Activated naive CD8-positive, alpha-beta T cell treated with anti-CD3 and anti-CD28 coated beads for 36 hours (primary cell): ENCODE measurements at places on chromosomes 5 and 9. TPM values are rescaled to one million over a fixed set of nuclear protein-coding genes. Genes with fewer than 3 reads are reported as not detected.
A peak's percentile ranks its signal among the peaks of the same experiment; 100 is the strongest.

- no peak for DNase-seq
- H3K4me1 ChIP-seq: peaks cover 69% of the 10 kb centered on the region
- H3K27ac ChIP-seq: peak overlapping the region; percentile 13
- peaks cover 26% of the 10 kb centered on the region for H3K36me3 ChIP-seq
Observed at GRCh38 chr5:68289498-68289897, 73.9 kb downstream of the PIK3R1 start.

- no peak for DNase-seq
- no peak overlapping the region for H3K4me3 ChIP-seq
Observed at GRCh38 chr5:159560088-159560487, 229.8 kb upstream of the IL12B start.

DNA sequence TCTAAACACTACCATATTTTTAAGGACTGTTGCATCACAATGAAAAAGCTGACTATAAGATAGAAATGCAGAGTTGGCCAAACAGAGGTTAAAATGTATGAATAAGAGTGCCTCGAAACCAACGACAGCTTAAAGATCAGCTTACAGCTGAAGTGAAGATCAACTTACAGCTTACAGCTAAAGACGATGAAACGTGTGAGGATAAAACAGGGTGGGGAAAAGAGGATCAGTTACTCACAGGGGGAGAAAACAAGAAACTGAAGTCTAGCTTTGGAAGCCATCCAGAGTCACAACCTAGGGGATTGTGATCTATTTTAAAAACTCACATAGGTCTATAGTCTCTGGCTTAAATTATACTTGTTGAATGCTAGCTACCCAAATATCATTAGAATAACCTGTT lies 220.0 kb downstream of the SNCAIP start:
- no peak for DNase-seq
- no peaks in the 10 kb centered on the region for H3K36me3 ChIP-seq
- peaks cover 2% of the 10 kb centered on the region for H3K4me1 ChIP-seq
- no peak overlapping the region for H3K4me3 ChIP-seq
- H3K27ac ChIP-seq: no peak overlapping the region

GRCh38 chr9:135309763-135310125 lies 169.8 kb upstream of the PPP1R26 start:
- H3K27me3 ChIP-seq: peaks cover 18% of the 10 kb centered on the region
- no peak overlapping the region for H3K27ac ChIP-seq
- DNase-seq: no peak
- H3K36me3 ChIP-seq: peaks cover 4% of the 10 kb centered on the region
- no peak overlapping the region for H3K4me3 ChIP-seq

GRCh38 chr9:33329979-33330378 lies 39.7 kb downstream of the NFX1 start:
- no peak for DNase-seq
- H3K27ac ChIP-seq: no peak overlapping the region
- H3K36me3 ChIP-seq: peaks cover 17% of the 10 kb centered on the region
- no peak overlapping the region for H3K4me3 ChIP-seq
- H3K27me3 ChIP-seq: no peaks in the 10 kb centered on the region

LCN12 gene
- 0.84 TPM for total RNA-seq

- no peaks in the 10 kb centered on the region for H3K4me1 ChIP-seq
- H3K27ac ChIP-seq: no peak overlapping the region
- H3K27me3 ChIP-seq: no peaks in the 10 kb centered on the region
- no peak for DNase-seq
- H3K4me3 ChIP-seq: no peak overlapping the region
Observed at GRCh38 chr5:15577831-15578230, 77.9 kb downstream of the FBXL7 start.

GRCh38 chr9:36759976-36760375 lies 187.3 kb downstream of the MELK start:
- H3K27me3 ChIP-seq: peaks cover 35% of the 10 kb centered on the region
- H3K27ac ChIP-seq: no peak overlapping the region
- no peaks in the 10 kb centered on the region for H3K36me3 ChIP-seq
- H3K4me3 ChIP-seq: no peak overlapping the region

GRCh38 chr9:4812858-4813257 lies 20.1 kb downstream of the RCL1 start:
- DNase-seq: no peak
- no peak overlapping the region for H3K27ac ChIP-seq
- no peak overlapping the region for H3K4me3 ChIP-seq
- peaks cover 63% of the 10 kb centered on the region for H3K36me3 ChIP-seq
- H3K27me3 ChIP-seq: no peaks in the 10 kb centered on the region
- peaks cover 27% of the 10 kb centered on the region for H3K4me1 ChIP-seq

DNA sequence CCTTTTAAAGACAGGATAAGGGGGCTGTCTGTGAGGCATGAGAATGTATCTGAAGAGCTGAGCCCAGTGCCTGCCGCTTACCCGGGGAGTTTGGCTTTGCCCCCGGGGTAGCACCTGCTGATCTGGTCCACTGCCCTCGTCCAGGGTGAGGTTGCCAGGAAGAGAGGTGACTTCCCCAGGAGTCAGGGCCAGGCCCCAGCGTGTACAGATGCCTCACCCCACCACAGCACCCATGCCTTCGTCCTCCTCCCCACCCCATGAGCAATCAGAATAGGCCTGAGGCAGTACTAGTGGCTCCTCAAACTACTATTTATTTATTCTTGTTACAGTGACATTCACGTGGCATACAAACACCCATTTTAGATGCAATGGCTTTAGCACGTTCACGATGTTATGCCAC lies 15.7 kb upstream of the AIF1L start:
- H3K4me3 ChIP-seq: no peak overlapping the region
- H3K27ac ChIP-seq: no peak overlapping the region
- no peak for DNase-seq
- no peaks in the 10 kb centered on the region for H3K36me3 ChIP-seq
- H3K4me1 ChIP-seq: no peaks in the 10 kb centered on the region
- H3K27me3 ChIP-seq: no peaks in the 10 kb centered on the region

- H3K4me3 ChIP-seq: no peak overlapping the region
- DNase-seq: no peak
- no peaks in the 10 kb centered on the region for H3K4me1 ChIP-seq
- H3K27ac ChIP-seq: no peak overlapping the region
- H3K36me3 ChIP-seq: no peaks in the 10 kb centered on the region
Observed at GRCh38 chr9:117245175-117245829, 169.6 kb downstream of the ASTN2 start.

- H3K27ac ChIP-seq: no peak overlapping the region
- no peak for DNase-seq
Observed at GRCh38 chr9:18928711-18929110, 104.3 kb downstream of the SAXO1 start.

DNA sequence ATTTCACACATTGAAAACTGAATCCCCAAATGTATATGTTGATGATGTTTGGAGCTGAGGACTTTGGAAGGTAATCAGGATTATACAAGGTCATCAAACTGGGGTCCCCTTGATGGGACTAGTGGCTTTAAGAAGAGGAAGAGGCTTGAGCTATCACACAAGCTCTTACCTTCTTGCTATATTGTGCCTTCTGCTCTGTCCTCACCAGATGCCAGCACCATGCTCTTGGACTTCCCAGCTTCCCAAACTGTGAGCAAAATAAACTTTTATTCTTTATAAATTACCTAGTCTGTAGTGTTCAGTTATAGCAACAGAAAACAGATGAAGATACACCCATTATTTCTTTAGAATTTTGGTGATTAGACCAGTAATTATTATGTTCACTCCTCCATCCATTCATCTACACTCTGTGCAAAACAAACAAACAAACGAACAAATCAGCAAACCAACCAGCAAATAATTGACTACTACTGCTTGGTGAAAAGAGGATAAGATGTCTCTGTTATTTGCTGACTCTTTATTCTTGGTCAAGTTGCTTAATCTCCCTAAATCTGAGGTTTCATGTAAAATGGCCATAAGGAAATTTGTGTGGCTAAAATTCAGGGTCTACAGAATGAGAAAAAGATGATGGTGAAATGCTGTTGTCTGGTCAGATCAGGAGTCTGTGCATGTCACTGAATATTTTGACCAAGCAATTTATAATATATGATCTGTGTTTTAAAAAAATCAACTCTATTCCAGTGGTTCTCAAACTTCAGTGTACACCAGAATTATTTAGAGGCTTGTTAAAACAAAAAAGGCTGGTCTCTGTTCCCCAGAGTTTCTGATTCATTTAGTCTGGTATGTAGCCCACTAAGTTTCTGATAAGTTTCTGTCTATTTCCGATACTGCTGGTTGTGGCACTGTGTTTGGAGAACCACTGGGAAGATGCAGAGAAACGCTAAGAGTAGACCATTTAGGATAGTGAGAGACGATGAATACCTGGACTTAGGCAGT lies 854.1 kb downstream of the MAT2B start:
- H3K36me3 ChIP-seq: no peaks in the 10 kb centered on the region
- no peaks in the 10 kb centered on the region for H3K4me1 ChIP-seq
- H3K27me3 ChIP-seq: no peaks in the 10 kb centered on the region
- no peak overlapping the region for H3K27ac ChIP-seq
- DNase-seq: no peak

COL23A1 gene
- total RNA-seq: 0.21 TPM

GRCh38 chr5:161261668-161262323 lies 284.7 kb downstream of the GABRB2 start:
- H3K4me3 ChIP-seq: no peak overlapping the region
- no peaks in the 10 kb centered on the region for H3K27me3 ChIP-seq
- H3K4me1 ChIP-seq: no peaks in the 10 kb centered on the region

CRB2 gene
- 0.10 TPM for total RNA-seq

DNA sequence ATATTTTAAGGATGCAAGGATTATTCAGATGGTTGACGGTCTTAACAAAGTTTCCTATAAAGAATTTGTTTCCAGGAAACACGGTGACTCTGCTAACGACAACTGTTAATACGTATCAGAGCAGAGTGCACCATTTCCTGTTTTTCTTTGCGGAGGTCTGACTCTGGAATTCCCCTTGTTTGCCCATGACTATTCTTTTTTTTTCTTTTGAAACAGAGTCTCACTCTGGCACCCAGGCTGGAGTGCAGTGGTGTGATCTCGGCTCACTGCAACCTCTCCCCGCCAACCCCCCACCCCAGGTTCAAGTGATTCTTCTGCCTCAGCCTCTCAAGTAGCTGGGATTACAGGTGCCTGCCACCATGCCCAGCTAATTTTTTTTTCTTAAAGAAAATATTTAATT lies 115.9 kb downstream of the CDC42SE2 start:
- peaks cover 87% of the 10 kb centered on the region for H3K4me1 ChIP-seq
- no peaks in the 10 kb centered on the region for H3K27me3 ChIP-seq
- peaks cover 56% of the 10 kb centered on the region for H3K36me3 ChIP-seq
- DNase-seq: peak; percentile 68
